Activated B cell treated with CpG ODN at 0.5 μM for 24 hours (primary cell): ENCODE measurements at places on chromosomes 6 and 20. TPM values are rescaled to one million over a fixed set of nuclear protein-coding genes. Genes with fewer than 3 reads are reported as not detected.

DNA sequence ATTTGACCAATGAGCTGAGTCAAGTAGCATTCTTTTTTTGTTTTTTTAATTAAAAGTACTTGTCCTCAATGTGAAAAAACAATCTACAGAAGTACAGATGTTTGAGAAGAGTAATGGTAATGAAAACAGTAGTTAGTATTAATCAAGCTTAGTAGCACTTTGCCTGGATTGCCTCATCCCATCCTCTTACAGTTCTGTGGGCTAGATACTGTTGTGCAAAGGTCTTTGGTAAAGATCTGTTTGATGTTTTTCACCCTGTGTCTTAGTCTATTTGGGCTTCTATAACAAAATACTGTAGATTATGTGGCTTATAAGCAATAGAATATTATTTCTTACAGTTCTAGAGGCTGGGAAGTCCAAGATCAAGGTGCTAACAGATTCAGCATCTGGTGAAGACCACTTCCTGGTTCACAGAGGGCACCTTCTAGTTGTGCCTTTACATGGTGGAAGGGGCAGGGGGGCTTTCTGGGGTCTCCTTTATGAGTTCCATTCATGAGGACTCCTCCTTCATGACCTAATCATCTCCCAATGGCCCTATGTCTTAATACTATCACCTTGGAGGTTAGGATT lies 84.3 kb downstream of the SHLD1 start:
- DNase-seq: no peak

CST3 gene
- total RNA-seq: not detected in 2 replicates

DNA sequence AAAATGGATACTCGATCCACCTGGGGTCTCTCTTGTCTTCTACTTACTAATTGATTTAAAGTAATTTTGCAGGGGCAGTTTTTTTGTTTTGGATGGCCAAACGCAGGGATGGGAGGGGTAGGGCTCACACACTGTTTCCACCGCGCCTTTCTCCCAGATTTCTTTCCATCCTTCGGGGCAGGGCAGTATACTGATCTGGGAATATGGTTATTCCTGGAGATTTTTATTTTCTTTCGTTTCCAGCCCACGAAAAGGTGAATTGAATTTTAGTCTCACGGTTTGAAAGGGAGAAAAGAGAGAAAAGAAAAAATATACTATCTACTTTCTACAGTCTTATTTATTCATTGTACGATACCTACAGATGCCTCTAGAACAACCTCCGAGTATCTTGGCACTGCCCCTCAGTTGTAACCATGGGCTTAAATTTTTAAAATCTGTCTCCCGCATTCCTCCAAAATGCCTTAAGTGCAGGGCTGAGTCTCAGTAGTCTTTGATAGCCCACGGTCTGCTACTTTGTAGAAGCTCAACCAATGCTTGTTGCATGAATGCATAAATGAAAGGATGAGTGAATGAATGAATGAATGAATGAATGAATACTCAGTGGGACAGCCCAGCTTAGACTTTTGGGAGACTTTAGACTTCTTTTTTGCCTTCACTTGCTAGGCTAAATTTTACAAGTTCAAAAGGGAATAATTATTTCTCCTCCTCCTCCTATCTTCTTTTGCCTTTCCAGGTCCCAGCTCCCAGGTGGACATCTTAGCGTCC lies 18.1 kb upstream of the TRIM27 start:
- no peak for DNase-seq

SASH1 gene
- 0.39 and 0.49 TPM in 2 replicates for total RNA-seq

- DNase-seq: no peak
These were observed 503.7 kb downstream of the KIF16B start for GRCh38 chr20:16069389-16070010.

- DNase-seq: no peak
These were observed 77.4 kb downstream of the ASXL1 start for GRCh38 chr20:32435449-32436107.

BTNL2 gene
- not detected in 2 replicates for total RNA-seq

- DNase-seq: no peak
These were observed 30.5 kb upstream of the NRN1 start for GRCh38 chr6:6037179-6037578.

GRCh38 chr6:10166031-10166430 lies 248.8 kb downstream of the TFAP2A start:
- DNase-seq: no peak

LY6G5B gene
- 23.2 and 33.1 TPM in 2 replicates for total RNA-seq

TNNC2 gene
- 0.32 TPM in 1 of 2 replicates, not detected in the other for total RNA-seq

VPS52 gene
- total RNA-seq: 82.0 and 97.2 TPM in 2 replicates

- DNase-seq: no peak
These were observed 88.8 kb upstream of the ZFP64 start for GRCh38 chr20:52280407-52280806.

DNA sequence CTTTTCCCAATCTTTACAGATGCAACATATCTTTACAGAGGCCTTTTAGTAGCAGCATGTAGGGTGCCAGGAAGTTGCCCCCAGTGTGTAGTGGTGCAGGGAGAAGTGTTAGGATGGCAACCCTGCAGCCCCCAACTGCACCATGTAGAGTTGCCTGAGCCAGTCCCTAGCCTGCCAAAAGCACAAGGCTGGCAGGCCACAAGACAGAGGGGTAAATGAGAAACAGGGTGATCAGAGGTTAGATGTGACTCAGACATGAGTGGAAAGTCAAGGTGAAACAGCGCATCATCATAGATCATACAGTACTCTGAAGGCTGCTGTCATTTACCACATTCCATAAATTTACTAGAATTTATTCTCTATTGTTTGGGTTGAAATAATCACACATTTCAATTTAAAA lies 467.5 kb downstream of the PRKN start:
- no peak for DNase-seq
